Right lung (tissue), 10 donors: ENCODE measurements at places on chromosomes 2 and 18. TPM values are rescaled to one million over a fixed set of nuclear protein-coding genes. Genes with fewer than 3 reads are reported as not detected.

Gene FLACC1
- 6.2 TPM for polyA plus RNA-seq

Gene GCKR
- polyA plus RNA-seq, result 2.3 TPM

Gene PRADC1
- 10.8 TPM for polyA plus RNA-seq

Gene MZT2A
- 54.4 TPM for polyA plus RNA-seq

Gene FBXO11
- polyA plus RNA-seq, result 65.0 TPM

Gene IL1RN
- 1.3 TPM for polyA plus RNA-seq

Gene KIAA2012
- 1.5 TPM for polyA plus RNA-seq

Gene ZNF514
- polyA plus RNA-seq, result 48.7 TPM

Gene TMEM169
- polyA plus RNA-seq, result 1.2 TPM

Gene DSEL
- polyA plus RNA-seq, result 4.5 TPM

Gene SLC14A1
- 1.7 TPM for polyA plus RNA-seq

Gene SMIM21
- not detected for polyA plus RNA-seq

Gene EVX2
- polyA plus RNA-seq, result not detected

Gene QPCT
- polyA plus RNA-seq, result 10.4 TPM

Gene AGXT
- polyA plus RNA-seq, result 0.54 TPM

Gene TMEM178A
- 10.2 TPM for polyA plus RNA-seq

Gene SPC25
- 24.2 TPM for polyA plus RNA-seq

Gene COL6A3
- 644 TPM for polyA plus RNA-seq

Gene RPE
- 65.4 TPM for polyA plus RNA-seq

Gene C2orf66
- polyA plus RNA-seq, result 0.21 TPM

Gene PMAIP1
- 3.3 TPM for polyA plus RNA-seq

DNA sequence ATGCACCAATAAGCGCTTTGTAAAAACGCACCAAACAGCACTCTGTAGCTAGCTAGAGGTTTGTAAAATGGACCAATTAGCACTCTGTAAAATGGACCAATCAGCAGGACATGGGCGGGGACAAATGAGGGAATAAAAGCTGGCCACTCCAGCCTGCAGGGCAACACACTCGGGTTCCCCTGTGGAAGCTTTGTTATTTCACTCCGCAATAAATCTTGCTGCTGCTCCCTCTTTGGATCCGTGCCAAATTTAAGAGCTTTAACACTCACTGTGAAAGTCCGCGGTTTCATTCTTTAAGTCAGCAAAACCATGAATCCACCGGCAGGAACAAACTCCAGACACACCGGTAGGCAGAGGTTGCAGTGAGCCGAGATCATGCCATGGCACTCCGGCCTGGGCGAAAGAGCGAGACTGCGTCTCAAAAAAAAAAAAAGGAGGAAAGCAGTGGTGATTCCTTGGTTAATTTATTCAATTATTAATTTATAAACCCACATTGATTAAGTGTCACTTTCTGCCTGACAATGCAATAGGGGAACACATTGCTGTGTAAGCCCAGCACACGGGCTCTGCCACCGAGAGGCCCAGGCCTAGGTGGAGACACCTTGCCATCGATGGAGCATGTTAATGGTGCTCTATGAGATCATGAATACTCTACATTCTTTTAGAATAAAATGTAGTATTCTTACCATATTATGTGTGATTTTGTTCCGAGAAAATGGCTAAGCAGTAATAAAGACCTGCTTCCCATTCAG is 687.6 kb upstream of the HS6ST1 start:
- no peak for DNase-seq

GRCh38 chr2:121819846-121820245 is 64.4 kb downstream of the TSN start:
- DNase-seq, result no peak

DNA sequence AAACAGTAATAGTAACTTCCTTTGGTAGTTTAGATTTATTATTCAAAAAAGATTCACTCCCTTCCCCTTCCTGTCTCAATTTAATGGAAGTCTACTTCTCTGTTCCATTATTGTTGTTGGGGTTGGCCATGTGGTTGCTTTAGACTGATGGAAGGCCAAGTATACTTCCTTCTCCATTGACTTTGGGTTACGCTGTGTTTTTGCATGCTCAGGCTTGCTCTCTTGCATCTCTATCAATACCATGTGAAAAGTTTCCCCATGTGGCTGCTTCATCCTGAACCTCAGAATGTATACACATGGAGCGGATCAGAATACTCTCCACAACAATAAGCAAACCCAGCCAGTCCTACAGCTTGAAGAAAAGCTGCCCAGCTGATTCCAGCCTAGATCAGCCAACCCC is 20.3 kb downstream of the CFAP210 start:
- DNase-seq, result no peak

- DNase-seq, result peak; percentile 0
Measured at GRCh38 chr2:194166818-194167217, 1490.2 kb upstream of the SLC39A10 start.

DNA sequence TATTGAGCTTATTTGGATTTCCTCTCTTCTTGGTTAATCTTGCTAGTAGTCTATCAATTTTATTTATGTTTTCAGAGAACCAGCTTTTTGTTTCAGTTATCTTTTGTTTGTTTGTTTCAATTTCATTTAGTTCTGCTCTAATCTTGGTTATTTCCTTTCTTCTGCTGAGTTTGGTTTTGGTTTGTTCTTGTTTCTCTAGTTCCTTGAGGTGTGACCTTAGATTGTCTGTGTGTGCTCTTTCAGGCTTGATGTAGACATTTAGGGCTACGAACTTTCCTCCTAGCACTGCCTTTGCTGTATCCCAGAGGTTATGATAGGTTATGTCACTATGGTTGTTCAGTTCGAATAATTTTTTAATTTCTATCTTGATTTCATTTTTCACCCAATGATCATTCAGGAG is 141.6 kb downstream of the ZNF236 start:
- no peak for DNase-seq

DNA sequence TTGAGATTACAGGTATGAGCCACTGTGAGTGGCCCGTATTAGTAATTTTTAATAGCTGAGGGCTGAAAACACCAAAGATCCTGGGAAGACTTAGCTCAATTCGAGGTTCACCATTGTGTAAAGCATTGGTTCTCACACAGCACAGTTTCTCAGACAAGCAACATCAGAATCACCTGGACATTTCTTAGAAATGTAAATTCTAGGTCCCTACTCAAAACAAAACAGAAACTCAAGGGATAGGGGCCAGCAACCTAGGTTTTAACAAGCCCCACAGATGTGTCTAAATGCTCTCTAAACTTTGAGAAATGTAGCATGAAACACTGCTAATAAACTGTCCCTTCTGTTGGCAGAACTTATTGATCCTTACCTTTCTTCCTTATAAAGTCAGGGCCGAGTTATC is 681.2 kb downstream of the RNF144A start:
- DNase-seq, result no peak

DNA sequence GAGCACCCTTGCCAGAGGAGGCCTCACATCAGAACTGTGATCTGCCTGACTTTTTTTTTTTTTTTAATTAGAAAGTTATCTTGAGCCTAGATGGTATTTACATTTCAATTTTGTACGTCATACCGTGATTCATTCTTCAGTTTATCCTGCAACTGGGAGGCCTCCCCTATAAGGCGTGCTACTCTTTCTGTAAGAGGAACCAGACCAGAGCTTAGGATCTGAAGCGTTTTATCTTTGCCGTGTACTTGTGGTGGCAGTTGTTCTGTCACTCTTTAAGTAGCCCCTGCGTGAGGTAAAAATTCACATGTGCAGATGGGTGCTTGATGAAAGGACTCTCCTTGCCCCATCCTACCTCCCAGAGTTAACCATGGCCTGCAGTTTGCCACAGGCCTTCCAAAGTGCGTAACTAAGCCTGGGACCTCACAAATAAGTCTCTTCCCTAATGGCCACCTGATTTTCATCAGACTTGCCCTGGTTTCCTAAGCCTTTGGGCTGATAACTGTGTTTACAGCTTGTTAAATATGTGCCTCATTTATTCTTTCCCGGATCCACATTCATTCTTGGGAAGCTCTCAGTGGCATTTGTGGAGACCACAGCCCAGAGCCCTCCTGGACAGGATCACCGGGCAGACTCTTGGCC is 96.0 kb downstream of the MTCL1 start:
- DNase-seq, result no peak

GRCh38 chr2:1748176-1748740 is 3.9 kb upstream of the PXDN start:
- no peak for DNase-seq

DNA sequence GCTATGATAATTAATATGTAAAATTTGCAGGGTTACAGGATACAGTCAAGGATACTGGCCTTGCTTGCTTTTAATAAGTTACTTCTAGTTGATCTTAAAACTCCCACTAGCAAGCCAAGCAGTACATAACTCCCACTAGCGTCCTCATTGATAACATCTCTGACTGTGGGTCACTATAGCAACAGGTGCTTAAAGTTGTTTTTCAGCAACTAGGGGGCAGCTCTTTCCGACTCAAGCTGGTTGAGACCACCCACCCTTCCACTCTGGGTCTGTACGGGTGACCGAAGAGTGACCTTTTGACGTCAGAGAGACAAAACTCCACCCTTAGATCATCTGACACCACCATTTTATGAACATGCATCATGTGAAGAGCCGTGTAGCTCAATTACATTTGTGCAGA is 208.6 kb downstream of the MYO1B start:
- DNase-seq, result no peak

DNA sequence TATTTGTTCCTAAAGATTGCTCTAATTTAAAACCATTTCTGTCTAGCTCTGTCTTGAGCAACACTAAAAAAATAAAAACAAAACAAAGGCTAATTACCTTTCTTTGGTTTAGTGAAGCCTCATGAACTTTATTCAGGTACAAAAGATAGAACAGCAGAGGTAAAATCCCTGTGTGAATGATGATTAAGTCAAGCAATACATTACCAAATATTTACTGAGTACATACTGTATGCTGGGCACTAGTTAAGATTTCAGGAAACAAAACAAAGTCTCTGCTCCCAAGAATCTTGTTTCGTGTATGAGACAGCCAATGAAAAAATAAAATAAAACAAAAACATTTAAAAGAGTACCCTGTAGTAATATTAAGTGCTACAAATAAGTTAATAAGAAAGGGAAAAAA is 257.5 kb downstream of the RND3 start:
- DNase-seq, result no peak

DNA sequence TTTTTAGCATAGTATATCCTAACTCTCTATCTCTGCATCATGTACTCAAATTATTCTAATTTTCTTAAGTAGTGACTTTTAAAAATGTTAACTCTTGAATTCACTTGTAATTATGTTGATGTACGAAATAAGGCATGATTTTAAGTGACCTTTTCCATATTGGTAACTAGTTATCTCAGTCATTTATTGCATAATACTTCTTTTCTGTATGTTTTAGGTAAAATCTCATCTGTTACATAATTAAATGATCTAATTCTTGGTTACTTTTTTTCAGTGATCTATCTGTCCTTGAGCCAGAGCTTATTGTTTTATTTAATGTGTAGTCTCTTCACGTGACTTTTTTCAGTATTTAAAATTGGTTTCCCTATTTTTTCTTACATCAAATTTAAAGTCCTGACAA is 4.8 kb upstream of the UBE2E3 start:
- no peak for DNase-seq

GRCh38 chr2:224908818-224909217 is 133.4 kb downstream of the DOCK10 start:
- no peak for DNase-seq

DNA sequence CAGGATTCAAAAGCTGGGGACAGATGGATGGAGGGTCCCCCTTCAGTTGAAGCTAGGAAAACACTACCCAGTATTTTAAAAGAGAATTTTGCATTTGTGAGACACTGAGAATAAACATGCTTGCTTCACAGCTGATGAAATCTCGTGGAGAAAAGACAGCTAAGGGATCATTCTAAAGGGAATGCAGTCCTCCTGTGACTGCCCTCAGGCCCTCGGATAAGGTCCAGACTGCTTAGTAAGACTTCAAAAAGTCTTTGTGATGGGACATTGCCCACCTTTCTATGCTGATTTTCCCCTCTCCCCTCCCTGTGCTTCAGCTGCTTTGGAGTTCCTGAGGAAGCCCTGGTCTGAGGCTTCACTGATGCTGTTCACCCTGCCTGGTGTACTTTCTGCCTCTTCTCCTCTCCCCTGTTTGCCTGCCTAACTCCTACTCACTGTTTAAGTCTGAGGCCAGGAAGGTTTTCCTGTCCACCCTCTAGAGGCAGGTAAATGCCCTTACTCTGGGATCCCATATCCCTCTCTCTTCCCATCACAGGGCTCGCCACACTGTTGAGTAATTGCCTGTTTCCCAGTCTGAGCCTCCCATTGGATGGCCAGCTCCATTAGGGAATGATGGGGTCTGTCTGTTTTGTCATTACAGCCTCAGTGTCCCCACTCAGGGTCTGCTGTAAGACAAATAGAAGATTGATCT is 26.6 kb downstream of the POLE4 start:
- DNase-seq, result no peak

GRCh38 chr2:107511970-107512789 is 314.5 kb upstream of the RGPD4 start:
- DNase-seq, result no peak

- DNase-seq, result no peak
Measured at GRCh38 chr2:98556344-98557033, 51.8 kb downstream of the COA5 start.

DNA sequence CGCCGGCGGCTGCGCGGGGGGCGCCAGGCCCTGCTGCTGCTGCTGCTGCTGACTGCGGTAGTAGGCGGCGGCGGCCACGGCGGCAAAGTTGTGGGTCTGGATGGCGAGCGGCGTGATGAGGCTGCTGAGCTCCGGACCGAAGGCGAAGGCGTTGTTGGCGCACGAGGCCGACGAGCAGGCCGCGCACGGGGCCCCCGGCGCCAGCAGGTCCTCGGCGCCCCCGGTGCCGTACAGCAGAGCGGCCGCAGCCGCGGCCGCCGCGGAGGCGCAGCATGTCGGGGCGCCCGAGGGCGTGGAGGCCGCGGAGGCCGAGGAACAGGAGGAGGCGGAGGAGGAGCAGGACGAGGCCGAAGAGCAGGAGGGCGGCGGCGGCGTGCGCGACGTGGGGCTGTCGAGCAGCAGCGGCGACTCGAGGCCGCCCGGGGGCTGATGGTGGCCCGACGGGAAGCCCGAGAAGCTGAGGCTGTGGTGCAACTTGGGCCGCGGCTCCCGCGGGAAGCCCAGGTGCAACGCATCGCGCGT is 1.8 kb downstream of the ZFP36L2 start:
- DNase-seq, result no peak

GRCh38 chr2:109417701-109418335 is 195.9 kb downstream of the SEPTIN10 start:
- DNase-seq, result no peak

DNA sequence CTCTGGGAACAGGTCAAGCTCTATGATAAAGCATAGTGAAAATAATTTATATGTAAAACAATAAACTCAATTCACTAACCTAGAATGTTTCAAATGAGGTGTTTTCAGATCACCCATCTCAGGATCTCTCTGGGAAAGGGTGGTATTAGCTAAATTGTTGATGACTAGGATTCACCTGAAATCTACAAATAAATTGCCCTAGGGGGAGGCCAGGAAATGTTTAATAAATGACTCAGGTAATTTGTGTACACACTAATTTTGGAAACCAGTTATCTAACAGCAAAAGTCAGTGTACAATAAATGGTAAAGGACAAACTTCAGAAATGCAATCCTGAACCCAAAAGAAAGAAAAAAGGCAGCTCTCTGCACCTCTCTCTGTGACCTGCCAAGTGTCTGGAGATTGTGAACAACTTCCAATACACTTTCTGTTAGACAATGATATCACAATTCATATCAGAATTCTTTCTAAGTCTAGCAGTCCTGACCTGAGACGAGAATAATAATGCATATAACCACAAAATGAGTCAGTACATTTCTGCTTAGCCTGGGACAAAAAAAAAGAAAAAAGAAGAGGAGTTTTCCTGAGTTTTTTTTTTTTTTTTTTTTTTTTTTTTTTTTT is 760.0 kb downstream of the EPHA4 start:
- DNase-seq, result no peak

- no peak for DNase-seq
Measured at GRCh38 chr2:12318427-12319057, 398.2 kb upstream of the TRIB2 start.
